ENCODE measurements at places on chromosomes 12 and 14.

DNA sequence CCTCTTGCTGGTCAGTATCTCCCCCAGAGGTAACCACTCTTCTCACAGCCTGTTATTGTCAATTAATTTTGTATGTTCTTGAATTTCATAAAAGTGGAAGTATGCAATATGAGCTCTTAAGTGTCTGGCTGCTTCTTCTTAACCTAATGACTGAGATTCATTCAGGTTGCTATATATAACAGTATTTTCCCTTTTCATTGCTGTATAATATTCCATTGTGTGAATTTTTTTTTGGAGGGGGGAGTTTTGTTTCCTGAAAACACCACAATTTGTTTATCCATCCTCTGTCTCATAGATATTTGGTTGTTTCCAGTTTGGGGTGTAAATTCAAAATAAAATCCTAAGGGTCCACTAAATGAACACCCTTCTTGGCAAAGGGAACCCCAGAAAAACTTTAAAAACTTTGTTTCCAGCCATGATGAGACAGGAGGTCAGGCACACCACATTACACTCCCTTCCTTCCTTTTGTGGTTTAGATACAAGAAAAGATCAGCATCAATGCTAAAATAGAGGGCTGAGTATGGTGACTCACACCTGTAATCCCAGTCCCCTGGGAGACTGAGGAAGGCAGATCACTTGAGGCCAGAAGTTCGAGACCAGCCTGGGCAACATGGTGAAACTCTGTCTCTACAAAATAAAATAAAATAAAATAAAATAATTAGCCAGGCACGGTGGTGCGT lies 4.1 kb upstream of the DAO start:
- DNase-seq, result no peak

- DNase-seq, result no peak
These were observed 53.6 kb downstream of the SPATA7 start for GRCh38 chr14:88439088-88439487.

DNA sequence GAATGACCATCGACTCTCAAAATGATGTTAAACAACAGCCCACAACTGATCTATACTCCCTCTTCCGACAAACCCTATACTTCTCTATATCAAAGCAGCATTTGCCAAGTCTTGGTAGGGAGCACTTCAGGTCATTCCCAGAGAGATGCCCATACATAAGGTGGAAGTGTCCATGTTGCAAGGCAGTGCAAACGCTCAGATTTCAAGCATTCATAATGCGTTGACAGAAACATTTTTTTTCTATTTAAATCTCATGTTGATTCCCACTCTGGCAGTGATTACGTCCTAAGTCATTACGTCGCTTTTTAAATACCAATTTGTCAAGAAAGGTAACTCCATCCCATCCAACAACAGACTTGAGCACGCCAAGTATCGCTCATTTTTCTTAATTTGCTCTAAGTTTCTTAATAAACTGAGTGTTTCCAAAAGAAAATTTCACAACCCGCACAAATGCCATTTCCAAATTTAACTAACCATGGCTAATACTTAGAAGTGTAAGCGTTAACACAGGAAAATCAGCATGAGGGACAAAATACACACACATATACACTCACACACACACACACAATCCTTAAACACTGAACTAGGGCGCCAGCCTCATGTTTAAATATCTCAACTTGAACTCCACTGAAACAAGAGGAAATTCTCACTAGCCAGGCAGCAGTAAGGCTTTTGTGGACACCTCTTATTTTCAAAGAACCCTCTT lies 1.1 kb downstream of the GXYLT1 start:
- no peak for DNase-seq

DNA sequence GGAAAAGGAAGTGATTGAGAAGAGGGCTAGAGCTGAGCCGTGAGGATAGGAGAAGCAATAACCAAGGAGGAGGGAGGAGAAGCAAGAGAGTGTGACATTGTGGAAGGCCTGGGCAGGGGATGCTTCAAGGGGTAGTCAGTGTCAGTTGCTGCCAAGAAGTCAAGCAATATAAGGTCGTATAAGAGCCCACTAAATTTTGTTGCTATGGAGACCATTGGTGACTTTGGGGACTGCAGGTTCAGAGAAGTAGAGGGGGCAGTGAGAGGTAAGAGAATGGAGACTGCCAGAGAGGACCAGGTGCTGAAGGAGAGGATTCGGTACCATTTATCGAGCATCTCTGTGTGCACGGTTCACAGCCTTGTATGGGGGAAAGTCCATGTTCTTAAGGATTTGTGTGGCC lies 3.1 kb upstream of the ATXN3 start:
- DNase-seq, result no peak

DNA sequence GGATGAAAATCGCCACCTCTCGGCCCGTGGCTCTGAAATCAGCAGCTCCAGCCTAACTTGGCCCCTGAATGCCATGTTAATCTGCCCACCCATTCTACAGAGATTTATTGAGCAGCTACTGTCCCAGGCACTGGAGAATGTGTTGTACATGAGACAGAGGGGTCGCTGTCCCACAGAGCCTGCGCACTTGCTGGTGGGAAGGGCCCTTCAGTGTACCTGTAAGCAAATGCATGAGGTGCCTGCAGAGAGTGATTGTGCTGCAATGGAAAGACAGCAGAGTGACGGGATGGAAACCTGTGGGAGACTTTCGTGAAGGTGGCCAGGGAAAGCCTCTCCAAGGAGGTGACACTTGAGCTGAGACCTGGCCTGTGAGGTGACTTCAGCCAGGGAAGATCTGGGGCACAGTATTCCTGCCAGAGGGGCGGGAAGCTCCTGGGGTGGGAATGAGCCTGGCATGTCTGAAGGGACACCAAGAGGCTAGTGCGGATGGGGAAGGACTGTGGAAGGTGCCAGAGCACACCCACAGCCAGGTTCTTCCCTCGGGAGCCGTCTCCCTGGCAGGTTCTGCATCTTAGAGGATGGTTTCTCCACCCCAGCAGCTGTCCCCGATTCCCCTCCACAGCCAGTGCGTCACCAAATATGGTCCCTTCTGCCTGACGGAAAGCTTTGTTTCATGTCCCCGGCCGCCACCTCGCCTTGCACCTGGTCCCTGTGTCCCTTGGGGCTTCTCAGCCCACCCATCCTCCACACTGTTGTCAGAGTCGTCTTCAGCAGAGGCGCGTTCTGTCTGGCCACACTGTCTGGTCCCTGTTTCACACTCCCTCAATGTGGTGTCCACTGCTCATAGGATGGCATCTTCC lies 8.7 kb downstream of the SMIM41 start:
- no peak for DNase-seq

DNA sequence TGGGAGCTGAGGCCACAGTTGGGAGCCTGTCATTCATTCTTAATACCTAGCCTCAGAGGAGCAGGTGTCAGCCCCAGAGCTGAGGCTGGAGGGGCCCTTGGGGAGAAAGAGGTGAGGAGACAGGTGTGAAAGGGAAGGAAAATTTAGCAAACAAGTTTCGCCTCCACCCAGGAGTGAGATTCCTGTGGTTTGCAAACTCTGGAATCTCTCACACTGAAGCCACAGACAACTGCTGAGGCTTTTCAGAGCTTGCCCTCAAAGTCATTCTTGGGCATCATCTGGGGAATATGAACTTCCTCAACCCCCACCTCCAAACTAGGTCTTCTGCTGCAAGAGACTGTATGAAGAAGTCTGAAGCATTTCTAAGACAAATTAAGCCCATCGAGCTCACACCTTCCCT lies 589.5 kb upstream of the TBX3 start:
- no peak for DNase-seq

DNA sequence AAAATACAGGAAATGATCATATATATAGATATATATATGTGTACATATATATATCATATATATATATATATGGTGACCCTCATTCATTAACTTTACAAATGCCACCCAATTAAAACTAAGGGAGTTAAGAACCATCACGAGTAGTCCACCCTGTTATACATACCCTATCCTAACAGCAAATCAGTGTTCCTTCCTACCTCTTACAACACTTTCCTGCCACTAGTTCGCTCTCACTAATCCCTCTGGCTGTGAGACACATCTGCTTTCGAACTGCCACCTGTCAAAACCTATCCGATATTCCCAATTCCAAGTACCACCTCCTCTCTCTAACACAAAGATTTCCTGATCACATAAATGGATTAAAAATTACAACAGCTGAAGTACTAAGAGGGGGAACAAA lies 100.5 kb downstream of the EEA1 start:
- no peak for DNase-seq

GRCh38 chr12:52181746-52182145 lies 10.1 kb downstream of the KRT80 start:
- no peak for DNase-seq

GRCh38 chr14:104788873-104789663 lies 6.5 kb downstream of the AKT1 start:
- no peak for DNase-seq

DNA sequence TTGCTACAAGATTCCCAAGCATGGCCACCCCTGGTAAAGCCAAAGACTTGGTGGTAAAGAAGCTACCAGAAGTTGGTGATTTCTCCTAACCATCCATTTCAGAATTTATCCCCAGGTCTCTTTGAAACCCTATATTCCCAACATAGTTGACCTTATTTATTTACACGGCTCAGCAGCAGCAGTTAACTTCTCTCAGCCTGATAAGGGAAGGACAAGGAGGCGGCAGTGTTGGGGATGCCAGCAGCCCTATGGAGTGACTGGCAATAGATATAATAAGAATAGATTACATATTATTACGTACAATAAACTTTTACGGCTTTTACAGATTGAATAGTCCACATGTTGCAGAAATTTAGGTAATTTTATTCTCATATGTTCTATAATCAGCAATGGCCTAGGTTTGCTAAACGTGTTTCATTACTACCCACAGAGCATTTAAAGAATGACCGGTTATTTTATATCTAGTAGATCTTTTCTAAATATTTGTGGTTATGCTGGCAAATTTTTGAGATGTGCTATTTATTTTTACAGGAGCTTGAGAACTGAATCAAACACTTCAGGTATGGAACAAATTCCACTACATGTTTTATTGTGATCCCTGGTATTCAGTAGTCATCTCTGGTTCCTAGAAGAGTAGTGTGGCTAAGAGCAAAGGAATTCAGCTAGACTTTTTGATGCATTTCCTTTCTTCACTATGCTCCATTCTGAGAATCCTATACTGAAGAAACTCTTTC lies 19.8 kb upstream of the PALS1 start:
- no peak for DNase-seq

DNA sequence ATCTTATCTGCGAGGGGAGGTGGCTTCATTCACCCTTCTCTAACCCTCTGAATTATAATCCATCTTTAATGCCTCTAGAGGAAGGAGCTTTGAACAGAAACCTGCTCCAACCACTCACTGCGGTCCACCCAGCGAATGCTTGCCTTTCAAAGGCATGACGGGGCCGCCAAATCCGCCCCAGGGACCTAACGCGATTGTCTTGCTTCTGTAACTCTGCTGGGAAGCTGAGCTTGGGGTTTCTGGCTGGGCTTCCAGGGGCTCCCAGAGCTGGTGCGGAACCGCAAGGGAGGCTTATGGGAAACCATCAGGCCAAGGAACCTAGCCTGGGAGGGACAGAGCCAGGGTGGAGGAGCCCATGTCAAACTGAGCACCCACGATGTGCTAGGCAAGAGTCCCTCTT lies 231.2 kb upstream of the LHX5 start:
- no peak for DNase-seq

- DNase-seq, result no peak
These were observed 129.0 kb downstream of the AACS start for GRCh38 chr12:125194163-125194773.

All from T-cell (primary cell).